ENCODE measurements at places on chromosomes 6 and 20.

DNA sequence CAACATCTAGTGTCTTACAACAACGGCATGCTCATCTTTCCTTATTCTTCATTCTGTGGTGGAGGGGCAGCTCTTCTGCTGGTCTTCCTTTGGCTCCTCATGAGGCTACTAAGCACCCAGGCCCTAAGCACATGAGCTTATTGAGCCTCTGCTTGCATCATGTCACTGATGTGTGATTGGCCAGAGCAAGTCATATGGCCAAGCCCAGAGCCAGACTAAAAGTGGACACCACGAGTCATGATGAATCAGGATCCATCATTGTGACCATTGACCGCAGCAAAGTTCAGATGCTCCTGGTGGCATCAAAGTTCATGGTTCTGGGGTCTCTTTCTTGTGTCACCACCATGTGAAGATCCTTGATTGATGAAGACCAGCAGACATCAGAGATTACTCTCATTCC is 192.0 kb upstream of the FOXA2 start:
- no peak for DNase-seq

DNA sequence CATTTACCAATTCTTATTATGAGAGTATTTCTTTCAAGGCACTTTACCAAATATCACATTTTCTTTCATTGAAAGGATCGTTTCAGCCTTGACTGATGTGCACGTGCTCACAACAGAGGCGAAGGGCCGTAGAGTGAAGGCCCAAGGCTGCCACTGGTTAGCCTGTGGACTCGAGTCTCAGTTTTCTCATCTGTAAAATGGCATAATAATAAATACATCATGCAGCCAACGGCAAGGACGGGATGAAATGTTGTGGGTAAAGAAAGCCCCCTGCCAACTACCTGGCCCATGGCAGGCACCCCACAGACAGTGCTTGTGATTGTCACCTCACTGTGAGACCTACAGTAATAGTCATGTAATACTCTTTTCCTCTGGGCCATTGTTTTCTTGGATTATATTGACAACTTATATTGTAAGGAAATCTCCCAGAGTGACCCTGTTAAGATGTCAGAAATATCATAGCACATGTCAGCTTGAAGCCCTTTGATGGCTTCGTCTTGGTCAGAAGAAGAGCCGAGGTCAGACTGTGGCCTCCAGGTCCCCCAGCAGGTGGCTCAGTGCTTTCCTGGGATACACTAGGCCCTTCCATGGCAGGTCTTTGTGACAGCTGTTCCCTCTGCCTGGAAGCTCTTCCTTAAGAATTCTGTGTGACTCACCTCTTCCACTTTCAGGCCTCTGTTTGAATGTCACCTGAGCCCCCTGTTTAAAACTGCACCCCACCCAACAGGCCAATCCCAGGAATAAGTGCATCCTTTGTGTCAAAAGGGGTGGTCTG is 36.3 kb downstream of the FAM50B start:
- no peak for DNase-seq

DNA sequence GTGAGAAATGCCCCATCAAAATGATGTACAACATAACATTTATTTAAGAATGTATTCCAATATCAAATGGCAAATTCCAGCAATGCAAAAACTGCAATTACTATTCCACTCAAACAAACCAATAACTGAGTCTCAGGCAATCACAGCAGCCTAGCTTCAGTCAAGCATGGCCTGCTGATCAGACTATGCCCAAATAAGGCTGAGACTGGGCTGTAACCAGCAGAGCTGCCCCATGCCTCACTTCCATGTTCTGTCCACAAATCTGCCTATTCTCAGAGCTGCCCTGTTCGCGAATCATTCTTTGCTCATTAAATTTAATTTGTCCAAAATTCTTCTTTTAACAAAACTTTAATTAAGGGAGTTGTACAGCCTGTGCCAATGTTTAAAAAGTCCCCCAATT is 155.4 kb downstream of the FNDC1 start:
- DNase-seq, result no peak

DNA sequence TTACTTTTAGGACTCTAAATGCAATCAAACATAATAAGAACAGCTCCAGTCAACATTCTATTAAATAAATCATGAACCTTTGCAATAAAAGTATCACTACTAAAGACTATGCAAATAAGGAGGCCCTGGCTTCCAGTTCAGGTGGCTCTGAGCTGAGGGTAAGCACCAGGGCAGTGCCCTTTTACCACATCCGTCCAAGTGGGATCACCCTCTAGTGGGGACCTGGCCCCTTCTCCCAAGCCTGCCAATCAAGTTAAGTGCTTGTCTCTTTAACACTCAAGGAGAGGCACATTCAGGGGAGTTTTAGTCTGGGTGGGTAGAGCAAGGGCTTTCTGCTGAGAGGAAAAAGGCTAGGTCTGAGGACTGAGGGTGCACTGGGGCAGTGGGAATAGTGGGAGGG is 161.4 kb downstream of the TMEM200A start:
- no peak for DNase-seq

DNA sequence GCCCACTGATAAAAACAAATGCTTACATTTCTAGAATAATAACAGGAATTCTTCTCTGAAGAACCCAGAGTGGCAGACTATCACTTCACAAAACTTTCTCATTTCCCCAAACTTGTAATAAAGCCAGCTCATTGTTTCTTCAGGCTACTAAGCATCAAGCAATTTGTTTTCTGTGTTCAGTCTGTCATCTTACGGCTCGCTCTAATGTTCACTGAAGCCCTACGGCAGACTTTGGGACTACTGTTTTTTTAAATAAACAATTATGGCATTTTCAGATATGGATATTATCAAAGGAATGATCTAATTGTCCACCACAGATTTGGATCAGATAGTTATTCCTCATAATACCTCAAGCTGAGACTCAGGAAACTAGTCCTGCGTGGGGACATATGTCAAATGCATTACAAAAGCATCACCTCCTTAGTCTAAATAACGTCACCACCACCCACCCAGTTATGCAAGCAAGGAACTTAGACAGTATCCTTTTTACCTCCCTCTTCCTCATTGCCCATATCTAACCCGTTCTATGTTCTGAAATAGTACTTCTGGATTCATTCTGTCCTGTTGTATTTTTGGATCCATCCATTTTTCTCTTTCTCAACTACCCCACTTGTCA is 415.1 kb downstream of the PLCB1 start:
- no peak for DNase-seq

GRCh38 chr6:95431637-95432228 is 145.6 kb upstream of the MANEA start:
- peak; percentile 28 for DNase-seq
